Fibroblast of skin of scalp (primary cell): ENCODE measurements at places on chromosomes 5 and 9.

- peak; percentile 9 for DNase-seq
These were observed 148.8 kb downstream of the DCP2 start for GRCh38 chr5:113125371-113125770.

DNA sequence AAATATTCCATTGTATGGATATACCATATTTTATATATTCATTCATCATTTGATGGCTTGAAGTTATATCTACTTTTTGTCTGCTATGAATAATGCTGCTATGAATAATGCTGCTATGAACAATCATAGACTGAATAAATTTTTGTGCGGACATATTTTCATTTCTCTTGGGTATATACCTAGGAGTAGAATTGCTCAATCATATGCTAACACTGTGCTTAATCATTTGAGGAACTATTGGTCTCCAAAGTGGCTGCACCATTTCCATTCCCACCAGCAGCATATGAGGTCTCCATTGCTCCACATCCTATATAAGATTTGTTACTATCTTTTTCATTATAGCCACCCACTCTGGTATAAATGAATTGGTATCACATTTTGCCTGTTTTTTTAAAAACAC lies 18.3 kb upstream of the TEK start:
- no peak for DNase-seq

DNA sequence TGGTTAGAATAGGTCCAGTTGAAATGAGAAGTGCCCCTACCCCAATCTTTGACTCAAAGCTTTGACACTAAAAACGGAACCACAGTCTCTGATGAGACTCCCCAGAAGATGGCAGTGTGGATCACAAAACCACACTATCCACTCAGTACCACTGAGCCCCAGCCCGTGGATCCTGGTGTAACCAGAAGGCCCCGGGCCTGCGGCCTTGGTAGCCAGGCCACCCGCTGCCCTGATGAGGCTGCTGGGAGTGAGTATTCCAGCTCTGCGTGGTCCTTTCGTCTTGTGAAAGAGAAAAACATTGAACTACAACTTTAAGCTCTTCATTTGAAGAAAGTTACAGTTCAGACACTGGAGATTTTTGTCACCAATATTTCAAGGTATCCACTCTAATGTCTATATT lies 42.2 kb upstream of the FBP1 start:
- peak; percentile 87 for DNase-seq

DNA sequence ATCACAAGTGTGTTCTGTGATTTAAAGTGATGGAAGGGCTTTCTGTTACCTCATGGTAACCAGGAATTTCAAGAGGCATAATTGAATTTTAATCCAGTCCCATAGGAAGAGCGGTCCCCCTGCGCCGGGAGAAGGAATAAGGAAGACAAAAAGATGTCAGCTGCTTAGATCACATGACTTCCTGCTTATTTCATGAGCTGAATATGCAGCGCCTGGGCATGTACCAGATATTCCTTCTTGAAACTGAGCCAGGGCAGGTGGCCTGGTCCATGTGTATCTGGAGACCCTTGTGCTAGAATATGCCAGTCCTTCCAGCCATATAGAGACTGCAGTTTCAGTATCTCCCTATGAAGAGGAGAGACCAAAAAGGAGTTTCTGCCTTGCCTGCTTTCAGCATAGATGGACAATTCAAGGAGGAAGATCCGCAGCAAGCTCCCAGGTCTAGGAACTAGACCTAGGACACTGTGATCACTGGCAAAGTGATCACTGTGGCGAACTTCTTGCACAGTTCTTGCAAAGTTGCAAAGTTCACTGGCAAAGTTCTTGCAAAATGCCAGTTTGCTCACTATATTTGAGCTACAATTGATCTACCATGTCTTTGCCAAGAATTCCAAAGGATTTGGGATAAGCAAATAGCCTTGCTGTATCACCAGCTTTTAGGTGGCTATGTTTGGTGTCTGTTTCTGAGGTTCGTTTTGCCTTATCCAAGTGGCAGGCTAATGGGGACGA lies 102.9 kb upstream of the PHYKPL start:
- DNase-seq, result no peak

DNA sequence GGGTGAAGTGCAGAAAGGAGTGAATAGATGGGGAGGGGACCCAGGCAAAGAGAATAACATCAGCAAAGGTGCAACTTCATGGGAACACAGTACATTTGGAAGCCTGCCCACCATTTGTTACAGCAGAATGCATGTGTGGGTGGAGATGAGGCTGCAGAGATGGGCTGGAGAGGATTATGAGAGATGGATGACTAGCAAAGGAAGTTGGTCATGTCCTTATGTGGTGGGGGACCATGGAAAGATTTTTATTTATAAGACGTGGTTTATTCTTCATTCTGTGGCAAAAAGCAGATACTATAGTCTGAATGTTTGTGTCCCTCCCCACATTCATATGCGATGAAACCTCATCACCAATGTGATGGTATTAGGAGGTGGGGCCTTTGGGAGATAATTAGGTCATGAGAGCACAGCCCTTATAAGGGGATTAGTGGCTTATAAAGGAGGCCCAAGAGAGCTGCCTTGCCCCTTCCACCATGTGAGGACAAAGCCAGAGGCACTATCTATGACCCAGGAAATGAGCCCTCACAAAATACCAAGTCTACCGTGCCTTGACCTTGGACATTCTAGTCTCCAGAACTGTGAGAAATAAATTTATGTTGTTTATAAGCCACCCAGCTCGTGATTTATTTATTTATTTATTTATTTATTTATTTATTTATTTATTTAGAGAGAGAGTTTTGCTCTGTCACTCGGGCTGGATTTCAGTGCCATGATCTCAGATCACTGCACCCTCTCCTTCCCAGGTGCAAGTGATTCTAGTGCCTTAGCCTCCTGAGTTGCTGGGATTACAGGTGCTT lies 483.7 kb downstream of the RAB3C start:
- DNase-seq, result peak; percentile 77

- DNase-seq, result peak; percentile 45
These were observed 54.0 kb downstream of the CCDC171 start for GRCh38 chr9:15606643-15607472.

GRCh38 chr5:40733879-40734563 lies 21.7 kb downstream of the TTC33 start:
- no peak for DNase-seq
